ENCODE measurements at places on chromosomes 2 and 18.
A peak's percentile ranks its signal among the peaks of the same experiment; 100 is the strongest.

DNA sequence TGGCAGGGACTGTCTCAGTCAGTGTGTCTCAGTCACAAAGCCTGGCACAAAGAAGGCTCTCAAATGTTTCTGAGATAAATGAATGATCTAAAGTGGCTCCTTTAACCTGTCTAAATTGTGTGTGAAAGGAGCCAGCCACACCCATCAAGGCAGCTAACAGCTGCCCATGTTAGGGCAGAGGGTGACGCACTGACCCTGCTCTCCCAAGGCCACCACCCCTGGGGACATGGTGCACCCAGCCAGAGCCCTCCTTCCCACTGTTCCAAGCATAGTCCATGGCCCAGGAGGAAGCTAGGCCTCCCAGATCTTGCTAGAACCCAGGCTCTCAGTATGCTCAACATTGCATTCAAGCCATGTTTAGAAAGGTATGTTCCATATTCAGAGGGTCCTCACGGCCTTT is 100.3 kb downstream of the KLHL29 start:
- DNase-seq, result no peak

DNA sequence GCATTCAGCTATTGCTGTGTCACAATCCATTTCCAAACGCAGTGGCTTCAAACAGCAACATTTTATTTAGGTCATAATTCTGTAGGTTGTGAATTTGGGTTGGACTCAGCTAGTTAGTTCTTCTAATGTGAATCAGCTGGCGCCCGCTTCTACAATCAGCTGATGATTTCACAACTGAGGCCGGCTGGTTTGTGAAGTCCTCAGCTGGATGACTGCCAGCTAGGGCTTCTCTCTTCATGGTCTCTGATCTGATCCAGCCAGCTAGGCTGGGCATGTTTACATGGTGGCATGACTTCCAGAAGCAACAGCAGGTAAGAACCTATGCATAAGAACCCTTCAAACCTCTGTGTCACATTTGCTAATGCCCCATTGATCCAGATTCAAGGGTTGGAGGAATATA is 172.0 kb downstream of the SLC4A10 start:
- peak; percentile 14 for DNase-seq

GRCh38 chr2:109311771-109312170 is 182.8 kb downstream of the SH3RF3 start:
- DNase-seq, result no peak

DNA sequence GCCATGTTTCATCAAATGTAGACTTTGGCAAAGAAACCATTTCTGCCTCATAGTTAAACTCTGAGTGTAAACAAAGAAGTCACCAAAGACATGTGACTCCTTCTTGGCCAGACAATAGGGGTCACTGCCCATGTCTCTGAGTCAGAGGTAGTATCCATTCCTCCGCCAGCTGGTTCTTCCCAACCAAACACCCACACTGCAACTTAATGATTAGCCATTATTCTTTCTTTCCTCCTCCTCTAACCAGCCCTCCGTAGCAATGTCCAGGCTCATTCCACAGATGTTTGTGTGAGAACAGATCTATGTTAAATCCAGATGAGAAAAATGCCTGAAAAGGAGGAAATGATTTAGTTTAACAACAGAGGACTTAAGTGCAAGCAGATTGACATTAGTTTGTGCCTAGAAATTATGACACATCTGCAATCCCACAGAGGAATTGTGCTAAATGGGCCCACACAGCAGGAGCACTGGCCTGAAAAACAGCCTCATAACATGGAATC is 127.9 kb upstream of the SH3BP4 start:
- peak; percentile 73 for DNase-seq

- no peak for DNase-seq
Observed at GRCh38 chr2:138572318-138572717, 70.7 kb downstream of the SPOPL start.

DNA sequence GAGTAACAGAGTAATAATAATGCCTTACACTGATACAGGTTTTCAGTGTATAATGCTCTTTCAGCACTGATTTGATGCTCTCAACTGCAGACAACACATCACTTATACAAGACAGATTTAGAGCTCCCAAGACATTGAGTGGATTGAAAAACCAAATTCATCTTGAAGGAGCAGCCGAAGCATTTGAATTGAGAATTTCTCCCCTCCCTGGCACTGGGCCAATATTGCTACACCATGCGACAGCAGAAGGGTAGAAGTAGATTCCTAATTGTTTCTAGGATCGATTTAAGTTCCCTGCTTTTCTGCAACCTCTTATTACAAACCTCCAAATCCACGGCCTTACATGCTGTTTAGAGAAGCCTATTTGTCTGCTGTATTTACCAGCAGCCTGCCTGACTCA is 15.5 kb downstream of the CENPA start:
- DNase-seq, result no peak

DNA sequence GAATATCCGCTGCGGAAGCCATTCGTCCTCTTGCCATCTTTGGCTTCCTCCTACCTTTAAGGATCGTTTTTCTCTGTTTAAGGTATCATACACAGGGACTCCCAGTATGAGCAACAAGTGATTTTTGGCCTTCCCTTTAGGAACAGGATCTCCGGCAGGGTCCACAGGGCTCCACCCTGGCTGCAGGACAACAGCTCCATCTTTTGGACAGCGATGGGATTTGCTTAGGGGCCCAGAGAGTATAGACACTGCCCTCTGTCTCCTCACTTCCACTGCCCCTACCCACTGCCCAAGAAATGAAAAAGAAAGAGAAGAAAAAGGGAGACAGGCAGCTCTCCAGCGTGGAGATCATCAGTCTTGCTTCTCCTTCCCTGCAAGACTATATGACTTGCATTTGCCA is 224.5 kb downstream of the UXS1 start:
- peak; percentile 11 for DNase-seq

- DNase-seq, result no peak
Observed at GRCh38 chr2:44448860-44449527, 87.2 kb downstream of the CAMKMT start.

- DNase-seq, result peak; percentile 12
Observed at GRCh38 chr2:104406261-104406726, 447.6 kb upstream of the POU3F3 start.

- no peak for DNase-seq
Observed at GRCh38 chr2:12718015-12718671, 1.4 kb downstream of the TRIB2 start.

DNA sequence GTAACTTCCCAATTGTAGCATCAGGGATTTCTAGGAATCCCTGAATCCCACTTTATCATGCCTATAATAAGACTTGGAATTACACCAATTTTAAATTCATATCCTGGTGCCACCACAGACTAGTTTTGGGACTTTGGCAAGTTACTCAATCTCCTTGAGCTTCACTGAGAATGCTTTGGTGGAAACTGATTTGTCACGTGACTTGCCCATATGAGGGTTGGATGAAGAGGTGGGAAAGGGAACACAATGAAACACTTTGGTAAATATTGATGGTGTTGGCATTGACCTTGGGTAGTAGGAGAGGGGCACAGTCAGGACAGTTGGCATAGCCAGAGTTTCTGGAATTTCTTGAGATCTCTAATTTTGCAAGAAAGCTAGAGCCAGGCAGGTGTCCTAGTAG is 452.2 kb downstream of the SLC4A3 start:
- DNase-seq, result no peak

GRCh38 chr18:62396381-62396780 is 71.3 kb downstream of the TNFRSF11A start:
- DNase-seq, result no peak

- no peak for DNase-seq
Observed at GRCh38 chr2:218959141-218959731, at the start of gene CDK5R2. TSS of gene CDK5R2 (plus strand) at chr2:218959666. CDS start at chr2:218959821, 155 bp downstream.

- no peak for DNase-seq
Observed at GRCh38 chr2:134583997-134584520, 134.7 kb downstream of the TMEM163 start.

DNA sequence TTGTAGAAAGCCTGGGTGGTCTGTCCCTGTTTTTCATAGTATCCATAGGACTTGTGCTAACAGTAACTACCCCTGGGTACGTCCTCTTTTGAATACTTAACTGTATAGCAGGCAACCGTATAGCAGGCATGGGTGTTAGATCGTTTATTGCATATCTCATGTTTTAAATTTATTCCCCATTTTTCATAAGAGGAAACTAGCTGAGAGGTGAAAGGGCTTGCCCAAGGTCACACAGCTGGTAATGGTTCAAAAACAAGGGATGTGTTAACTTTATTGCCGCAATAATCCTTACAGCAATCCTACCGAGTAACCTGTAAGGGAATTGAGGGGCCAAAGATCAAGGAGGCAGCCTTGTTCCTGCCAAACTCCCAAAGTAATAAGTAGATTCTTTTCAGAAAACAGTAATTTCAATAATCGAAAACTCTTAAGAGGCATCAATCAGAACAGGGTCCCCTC is 990 bp upstream of the MGAT4A start:
- DNase-seq, result no peak

DNA sequence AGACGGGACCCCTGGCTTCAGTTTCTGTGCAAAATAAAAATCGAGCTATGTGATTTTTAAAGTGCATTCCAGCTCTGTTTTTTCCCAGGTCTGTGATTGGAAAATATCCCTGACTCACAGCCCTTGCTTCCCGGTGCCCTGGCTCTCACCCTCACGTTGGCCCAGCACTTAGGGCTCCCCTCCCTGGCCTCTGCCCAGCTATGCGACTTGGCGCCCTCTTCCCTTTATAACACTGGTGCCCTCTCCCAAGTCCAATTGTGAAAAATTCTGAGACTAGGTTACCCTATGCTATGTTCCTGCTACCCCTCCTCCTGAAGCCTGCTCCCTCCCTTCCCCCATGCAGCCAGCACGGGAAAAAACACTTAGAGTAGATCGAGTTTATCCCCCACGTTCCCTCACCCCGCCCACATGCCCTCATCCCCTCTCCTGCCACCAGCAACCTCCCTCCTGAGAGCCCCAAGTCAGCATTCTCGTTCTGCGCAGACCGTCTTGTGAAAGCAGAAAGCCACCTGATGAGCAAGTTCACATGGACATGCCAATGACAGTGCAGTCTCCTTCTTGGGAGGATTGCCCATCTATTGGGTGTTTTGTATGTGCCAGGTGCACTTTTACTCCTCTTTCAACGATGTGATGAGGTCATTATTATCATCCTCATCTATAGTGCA is 228.8 kb downstream of the VAPA start:
- DNase-seq, result peak; percentile 30

- DNase-seq, result no peak
Observed at GRCh38 chr18:77045677-77046076, 86.9 kb downstream of the MBP start.

DNA sequence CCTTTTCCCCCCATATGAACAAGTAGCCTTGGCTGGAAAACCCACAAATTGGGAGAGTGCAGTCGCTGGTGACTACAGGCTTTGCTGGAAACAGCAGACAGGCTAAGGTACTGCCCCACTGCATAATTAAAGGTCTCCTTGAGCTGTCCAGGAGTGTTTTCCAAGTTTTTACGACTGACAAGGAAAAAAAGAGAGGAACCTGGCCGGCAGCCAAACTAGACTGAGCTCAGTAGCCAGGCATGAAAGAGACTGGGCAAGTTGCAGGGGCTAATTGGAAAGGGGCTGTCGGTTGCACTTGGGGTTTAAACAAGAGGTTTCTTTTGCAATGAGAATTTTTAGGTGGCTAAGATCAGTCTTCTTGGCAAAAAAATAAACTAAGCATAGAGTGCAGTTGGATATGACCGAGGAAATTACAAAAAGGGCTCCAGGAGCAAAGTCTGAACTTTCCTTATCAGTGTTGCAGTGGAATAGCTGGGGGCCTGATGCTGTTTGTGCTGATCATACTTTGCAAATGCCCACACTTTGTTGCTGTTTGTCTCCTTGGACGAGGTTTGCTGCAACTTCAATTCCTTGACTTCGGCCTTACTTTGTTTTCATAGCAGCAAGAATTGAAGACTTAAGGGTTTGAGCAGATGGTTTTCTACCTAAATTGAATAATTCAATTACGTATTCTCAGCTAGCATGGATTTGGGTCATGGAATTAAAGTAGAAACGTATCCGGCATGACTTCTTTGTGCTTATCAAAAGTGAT is 2.1 kb downstream of the GULP1 start:
- DNase-seq, result peak; percentile 90

- no peak for DNase-seq
Observed at GRCh38 chr2:76429374-76429773, 718.7 kb upstream of the GCFC2 start.

- DNase-seq, result no peak
Observed at GRCh38 chr2:222261504-222261903, 37.3 kb downstream of the PAX3 start.

DNA sequence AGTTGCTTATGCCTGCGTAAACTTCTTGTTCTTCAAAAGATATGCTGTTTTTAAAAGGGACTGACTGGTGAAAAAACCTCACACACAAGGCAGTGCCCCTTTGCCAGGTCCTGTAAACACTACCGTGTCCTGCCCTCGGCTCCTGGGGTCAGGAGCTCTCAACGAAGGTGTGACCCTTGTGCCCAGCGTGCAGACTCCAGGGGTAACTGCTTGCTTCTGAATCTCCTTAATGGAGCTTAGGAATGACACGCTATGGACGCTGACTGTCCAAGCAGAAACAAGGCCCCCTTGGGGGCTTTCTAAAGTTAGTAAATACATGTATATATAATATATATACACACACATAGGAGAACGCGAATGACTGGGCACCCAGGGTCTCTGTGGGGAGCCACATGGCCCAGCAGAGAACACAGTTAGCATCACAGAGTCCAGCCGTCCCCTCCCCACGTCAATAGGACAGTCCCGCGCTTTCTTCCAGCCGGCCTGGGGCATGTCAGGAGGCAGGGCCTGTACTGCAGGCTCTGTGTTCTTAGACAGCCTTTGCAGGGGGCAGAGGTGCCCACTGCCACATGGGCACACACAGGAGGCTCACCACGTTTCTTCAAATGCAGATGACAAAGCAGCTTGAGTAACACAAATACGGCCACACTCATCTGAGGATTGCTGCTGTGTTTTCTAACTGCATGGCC is 96.1 kb downstream of the HDAC4 start:
- DNase-seq, result no peak

GRCh38 chr2:202831242-202832220 is 40.0 kb downstream of the ICA1L start:
- peak; percentile 68 for DNase-seq

- no peak for DNase-seq
Observed at GRCh38 chr2:165699946-165700345, 94.1 kb downstream of the GALNT3 start.

- no peak for DNase-seq
Observed at GRCh38 chr2:8496617-8497016, 185.2 kb upstream of the ID2 start.

DNA sequence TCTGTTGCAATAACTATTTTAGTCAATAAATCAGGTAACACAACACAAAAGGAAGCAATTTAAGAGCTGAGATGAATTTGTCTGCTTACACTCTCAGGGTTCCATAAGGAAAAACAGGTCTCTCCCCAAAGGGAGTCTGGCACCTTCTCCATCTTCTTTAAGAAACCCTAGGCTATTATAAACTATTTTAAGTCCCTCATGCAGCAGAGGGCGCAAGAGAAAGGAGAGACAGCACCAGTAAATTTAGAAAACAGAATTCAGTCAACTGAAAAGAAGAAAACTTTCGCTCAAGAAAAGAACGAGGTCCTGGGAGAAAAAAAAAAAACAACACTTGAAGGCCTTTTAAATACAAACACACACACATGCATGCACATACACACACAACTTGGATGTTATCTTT is 19.1 kb downstream of the SULT1C4 start:
- DNase-seq, result peak; percentile 34

- no peak for DNase-seq
Observed at GRCh38 chr2:17057109-17058017, 391.7 kb upstream of the CYRIA start.

All from HT-29 (cell line).